COR-L47 (cell line): ENCODE measurements at places on chromosomes 4 and X.

- DNase-seq, result peak; percentile 91
Observed at GRCh38 chrX:125205133-125205917, 114.3 kb upstream of the TEX13C start.

- no peak for DNase-seq
Observed at GRCh38 chr4:3307060-3307459, 14.2 kb downstream of the RGS12 start.

DNA sequence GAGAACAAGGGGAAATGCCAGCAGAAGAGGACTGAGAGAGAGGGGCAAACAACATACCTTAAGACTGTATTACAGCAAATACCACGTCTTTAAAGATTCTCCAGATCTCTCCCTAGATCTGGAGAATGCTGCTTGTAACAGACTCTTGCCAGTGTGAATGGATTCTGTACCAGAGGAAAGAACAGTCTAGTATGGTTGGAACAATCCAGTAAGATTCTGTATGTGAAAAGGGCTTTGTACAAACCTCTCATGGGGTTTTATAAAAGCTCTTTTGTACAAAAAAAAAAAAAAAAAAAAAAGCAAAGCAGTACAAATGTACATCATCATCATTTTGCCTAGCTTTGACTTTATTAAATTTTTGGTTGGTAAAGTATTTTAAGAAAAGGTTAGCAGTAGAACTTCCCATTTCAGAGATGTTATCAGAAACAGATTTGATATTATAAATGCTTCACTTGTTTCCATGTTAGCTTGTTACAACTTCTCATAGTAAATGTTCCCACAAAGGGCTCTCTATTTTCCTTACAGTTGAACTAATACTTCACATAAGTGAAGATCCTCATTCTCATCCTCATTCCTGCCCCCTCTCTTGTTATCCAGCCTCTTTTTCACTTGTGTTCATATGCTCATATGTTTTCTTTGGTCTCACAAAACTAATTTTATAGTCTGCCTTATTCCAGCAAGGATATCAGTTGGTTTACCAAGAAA lies 144.2 kb downstream of the EDA start:
- DNase-seq, result no peak

GRCh38 chr4:168138143-168138542 lies 45.8 kb downstream of the ANXA10 start:
- no peak for DNase-seq

DNA sequence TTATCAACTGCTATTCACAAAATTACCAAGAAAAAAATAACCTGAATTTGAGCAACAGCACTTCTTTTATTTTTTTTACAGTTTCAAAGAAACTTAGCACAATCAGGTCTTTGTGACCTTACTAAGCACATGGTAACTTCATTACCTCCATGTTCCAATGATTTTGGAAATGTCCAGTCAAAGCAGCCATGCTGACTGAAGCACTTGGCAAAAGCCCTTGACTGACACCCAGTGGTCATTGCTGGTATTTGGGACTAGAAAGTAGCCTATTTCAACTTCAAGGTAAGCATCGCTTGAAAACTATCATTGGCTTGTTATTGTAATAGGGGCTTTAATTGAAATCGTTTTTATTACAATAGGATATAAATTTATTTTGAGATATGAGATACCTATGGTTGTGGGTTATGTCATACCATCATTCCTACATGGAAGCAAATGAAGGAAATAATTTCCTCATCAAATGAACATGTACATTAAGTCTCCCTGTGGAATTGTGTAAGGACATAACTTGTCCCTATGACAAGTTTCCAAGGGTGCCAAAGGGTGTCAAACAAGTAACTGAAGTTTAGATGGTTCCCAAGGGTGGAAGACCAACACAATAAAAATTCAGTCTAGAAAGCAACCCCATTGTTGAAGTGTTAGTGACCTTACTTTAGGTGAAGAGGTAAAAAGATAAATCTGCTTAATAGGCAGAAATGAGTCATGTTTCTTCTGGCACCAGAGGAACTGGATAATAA lies 15.2 kb upstream of the ANXA10 start:
- DNase-seq, result peak; percentile 55

DNA sequence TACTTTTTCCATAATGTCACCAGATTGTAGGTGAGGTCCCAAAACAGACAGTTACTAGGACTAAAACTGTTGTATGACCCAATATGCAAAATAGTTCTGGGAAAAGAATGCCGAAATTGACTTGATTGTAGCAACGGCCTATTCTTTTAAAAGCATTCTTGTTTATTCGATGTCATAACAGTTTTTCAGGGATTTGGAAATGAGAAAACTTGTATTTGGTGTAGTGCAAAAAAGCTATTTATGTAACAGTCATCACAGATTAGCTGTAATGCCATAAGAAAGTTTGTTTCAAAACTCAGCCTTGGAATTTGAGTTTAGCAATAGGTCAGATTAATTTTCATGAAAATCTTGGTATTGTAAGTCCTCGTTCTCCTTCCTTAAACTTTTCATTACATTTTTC lies 69.2 kb upstream of the DIAPH2 start:
- no peak for DNase-seq

- DNase-seq, result no peak
Observed at GRCh38 chr4:2364654-2365053, 53.8 kb downstream of the ZFYVE28 start.
